ENCODE measurements at places on chromosomes 16 and 17. TPM values are rescaled to one million over a fixed set of nuclear protein-coding genes. Genes with fewer than 3 reads are reported as not detected.

CCL8 gene
- total RNA-seq = not detected

PAGR1 gene
- total RNA-seq = 50.8 TPM

MSLN gene
- total RNA-seq = 4.2 TPM

VTN gene
- 21.8 TPM for total RNA-seq

ANKFN1 gene
- total RNA-seq = not detected

ALOX15B gene
- total RNA-seq = not detected

RNF43 gene
- 0.38 TPM for total RNA-seq

MON1B gene
- total RNA-seq = 28.7 TPM
